IMR-90 (cell line): ENCODE measurements at places on chromosomes 4 and X. TPM values are rescaled to one million over a fixed set of nuclear protein-coding genes. Genes with fewer than 3 reads are reported as not detected.

The LRIT3 gene
- not detected in 2 replicates for total RNA-seq

The IGSF1 gene
- total RNA-seq = not detected in 2 replicates

The EPGN gene
- 0.18 TPM in 1 of 2 replicates, not detected in the other for total RNA-seq

The CXCL13 gene
- total RNA-seq = not detected in 2 replicates

The PHEX gene
- total RNA-seq = 0.18 and 0.28 TPM in 2 replicates

The ADAM29 gene
- not detected in 2 replicates for total RNA-seq

The ATP1B4 gene
- not detected in 2 replicates for total RNA-seq

The AFF2 gene
- 0.72 and 0.83 TPM in 2 replicates for total RNA-seq

DNA sequence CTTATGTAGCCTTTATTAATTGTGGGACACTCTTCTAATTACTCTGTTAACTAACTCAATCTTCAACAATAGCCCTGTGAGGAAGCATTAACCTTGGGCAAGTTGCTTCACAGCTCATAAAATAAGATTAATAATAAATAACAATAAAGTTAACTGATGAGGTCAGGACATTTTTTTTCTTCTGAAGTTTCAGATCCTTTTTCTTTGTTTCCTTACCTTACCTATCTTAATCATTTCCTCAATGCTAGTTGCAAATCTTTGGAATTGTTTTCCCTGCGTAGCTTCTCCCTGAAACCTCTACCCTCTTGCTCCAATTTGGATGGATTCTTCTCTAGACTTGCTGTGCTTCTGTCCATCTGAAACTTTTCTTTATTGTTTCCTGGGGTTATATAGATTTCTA lies 17.5 kb upstream of the PLAC8 start:
- no peak for DNase-seq
- no peak overlapping the region for H3K4me3 ChIP-seq
- peaks cover 2% of the 10 kb centered on the region; the same call in 1 of the 2 replicates for H3K27me3 ChIP-seq
- H3K4me1 ChIP-seq = peaks cover 2% of the 10 kb centered on the region

GRCh38 chr4:6941796-6942195 lies 32.2 kb downstream of the TBC1D14 start:
- no peaks in the 10 kb centered on the region for H3K27me3 ChIP-seq
- H3K27ac ChIP-seq = peak overlapping the region; percentile 95
- DNase-seq = no peak
- no peak overlapping the region for H3K4me3 ChIP-seq
- H3K36me3 ChIP-seq = no peaks in the 10 kb centered on the region; the same call in 1 of the 2 replicates

- no peaks in the 10 kb centered on the region for H3K36me3 ChIP-seq
- no peak overlapping the region for H3K27ac ChIP-seq
- peaks cover 3% of the 10 kb centered on the region; the same call in 1 of the 2 replicates for H3K4me1 ChIP-seq
- H3K4me3 ChIP-seq = no peak overlapping the region
Measured at GRCh38 chrX:9578083-9578779, 113.4 kb downstream of the TBL1X start.

DNA sequence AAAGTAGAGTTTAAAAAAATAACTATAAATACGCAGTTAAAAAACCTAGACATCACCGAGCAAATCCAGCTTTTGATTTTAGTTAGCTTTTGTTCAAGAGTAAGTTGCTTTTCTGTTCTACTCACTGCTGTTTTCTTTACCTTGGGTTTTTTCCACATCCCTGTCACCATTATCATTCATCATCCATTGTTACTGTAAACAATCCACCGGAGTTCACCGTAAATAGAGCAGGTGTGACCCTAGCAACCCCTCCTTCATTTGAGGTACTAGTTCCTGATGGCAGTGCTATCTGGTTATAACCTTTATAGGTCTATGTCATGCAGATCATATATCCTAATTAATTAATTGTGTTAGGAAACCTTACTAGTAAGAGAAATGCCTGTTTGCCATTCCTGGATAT lies 43.0 kb upstream of the TEX13D start:
- no peaks in the 10 kb centered on the region for H3K4me1 ChIP-seq
- H3K4me3 ChIP-seq = no peak overlapping the region
- no peaks in the 10 kb centered on the region for H3K27me3 ChIP-seq
- no peak for DNase-seq
- no peaks in the 10 kb centered on the region for H3K36me3 ChIP-seq
- no peak overlapping the region for H3K27ac ChIP-seq

DNA sequence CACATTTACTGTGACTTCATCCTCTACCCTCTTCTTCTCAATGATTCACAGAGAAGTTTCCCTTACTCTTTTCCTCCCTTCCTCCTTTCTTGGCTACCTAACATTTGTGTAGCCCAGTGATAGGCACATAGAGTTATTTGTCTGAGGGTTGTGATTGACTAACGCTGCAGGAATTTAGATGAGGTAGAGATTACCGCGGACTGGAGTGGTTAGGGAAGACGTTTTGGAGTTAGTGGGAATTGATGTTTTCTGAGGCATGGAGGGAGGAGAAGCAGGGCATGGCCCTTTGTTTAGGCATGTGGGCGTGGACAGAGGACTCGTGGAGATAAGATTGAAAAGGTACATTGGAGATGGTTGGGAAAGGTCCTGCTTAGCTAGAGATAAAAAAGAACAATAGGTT lies 246.7 kb downstream of the GPAT3 start:
- no peak overlapping the region for H3K27ac ChIP-seq
- H3K4me3 ChIP-seq = no peak overlapping the region
- H3K4me1 ChIP-seq = no peaks in the 10 kb centered on the region
- no peaks in the 10 kb centered on the region for H3K27me3 ChIP-seq
- H3K36me3 ChIP-seq = no peaks in the 10 kb centered on the region
- DNase-seq = no peak

GRCh38 chr4:78121338-78121904 lies 64.3 kb downstream of the FRAS1 start:
- no peaks in the 10 kb centered on the region for H3K36me3 ChIP-seq
- H3K27ac ChIP-seq = no peak overlapping the region
- H3K4me1 ChIP-seq = no peaks in the 10 kb centered on the region
- H3K27me3 ChIP-seq = no peaks in the 10 kb centered on the region

- H3K27me3 ChIP-seq = no peaks in the 10 kb centered on the region
- peaks cover 72% of the 10 kb centered on the region for H3K36me3 ChIP-seq
- no peak for DNase-seq
- H3K4me1 ChIP-seq = no peaks in the 10 kb centered on the region
Measured at GRCh38 chr4:1978226-1978625, 30.5 kb downstream of the NELFA start.

DNA sequence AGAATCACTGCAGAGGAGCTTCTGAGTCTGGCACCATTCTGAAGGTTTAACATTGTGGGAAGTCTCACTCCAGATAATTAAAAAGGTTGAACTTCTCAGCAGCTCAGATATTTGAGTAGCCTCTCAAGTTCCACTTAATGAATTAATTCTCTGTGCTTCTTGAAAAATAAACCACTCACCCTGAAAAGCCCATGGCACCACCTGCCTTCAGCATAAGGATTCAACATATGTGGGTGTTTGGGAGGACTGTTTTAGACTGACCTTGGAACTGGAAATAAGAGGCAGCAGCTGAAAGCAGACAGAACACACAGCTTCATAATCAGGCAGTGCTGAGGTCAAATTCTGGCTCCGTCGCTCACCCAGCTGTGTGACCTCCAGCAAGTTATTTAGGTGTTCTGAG lies 100.6 kb downstream of the KCNIP4 start:
- H3K4me1 ChIP-seq = no peaks in the 10 kb centered on the region
- no peak overlapping the region for H3K27ac ChIP-seq
- no peak overlapping the region for H3K4me3 ChIP-seq
- H3K36me3 ChIP-seq = no peaks in the 10 kb centered on the region
- DNase-seq = no peak
- no peaks in the 10 kb centered on the region for H3K27me3 ChIP-seq

DNA sequence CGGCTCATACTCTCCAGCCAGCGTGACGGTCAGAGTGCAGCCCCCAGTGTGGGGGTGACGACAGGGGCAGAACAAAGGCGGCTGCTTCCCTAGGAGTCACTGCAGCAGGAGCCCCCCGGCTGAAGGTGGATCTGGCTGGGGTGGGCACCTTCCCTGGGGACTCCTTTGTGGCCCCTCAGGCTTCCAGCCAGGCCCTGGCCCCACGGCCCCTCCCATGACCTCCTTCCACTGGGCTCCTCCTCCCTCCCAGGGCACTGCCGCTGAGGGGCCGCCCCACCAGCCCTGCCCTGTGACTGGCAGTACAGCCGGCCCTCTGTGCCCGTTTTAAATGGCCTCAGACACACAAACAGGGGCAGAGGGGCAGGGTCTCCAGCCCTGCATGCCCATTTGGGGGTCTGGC lies 61.9 kb downstream of the FAM53A start:
- no peaks in the 10 kb centered on the region for H3K27me3 ChIP-seq
- no peak overlapping the region for H3K4me3 ChIP-seq
- no peaks in the 10 kb centered on the region for H3K36me3 ChIP-seq
- no peak for DNase-seq
- H3K27ac ChIP-seq = no peak overlapping the region

- H3K36me3 ChIP-seq = no peaks in the 10 kb centered on the region
- H3K27ac ChIP-seq = no peak overlapping the region
- no peak overlapping the region for H3K4me3 ChIP-seq
- peaks cover 7% of the 10 kb centered on the region for H3K27me3 ChIP-seq
- peak; percentile 60 for DNase-seq
Measured at GRCh38 chr4:37802068-37802666, 24.3 kb upstream of the PGM2 start.

- no peaks in the 10 kb centered on the region for H3K36me3 ChIP-seq
- no peak within 1 kb of the TSS for H3K27ac ChIP-seq
Measured at GRCh38 chrX:129654652-129655546, at the start of gene APLN. APLN (minus strand) TSS chrX:129654956; CDS start chrX:129654630, 326 bp downstream.

GRCh38 chr4:126799971-126800574 lies 832.7 kb upstream of the INTU start:
- no peak overlapping the region for H3K4me3 ChIP-seq
- H3K36me3 ChIP-seq = no peaks in the 10 kb centered on the region
- no peaks in the 10 kb centered on the region for H3K27me3 ChIP-seq
- H3K27ac ChIP-seq = no peak overlapping the region
- H3K4me1 ChIP-seq = peaks cover 5% of the 10 kb centered on the region

DNA sequence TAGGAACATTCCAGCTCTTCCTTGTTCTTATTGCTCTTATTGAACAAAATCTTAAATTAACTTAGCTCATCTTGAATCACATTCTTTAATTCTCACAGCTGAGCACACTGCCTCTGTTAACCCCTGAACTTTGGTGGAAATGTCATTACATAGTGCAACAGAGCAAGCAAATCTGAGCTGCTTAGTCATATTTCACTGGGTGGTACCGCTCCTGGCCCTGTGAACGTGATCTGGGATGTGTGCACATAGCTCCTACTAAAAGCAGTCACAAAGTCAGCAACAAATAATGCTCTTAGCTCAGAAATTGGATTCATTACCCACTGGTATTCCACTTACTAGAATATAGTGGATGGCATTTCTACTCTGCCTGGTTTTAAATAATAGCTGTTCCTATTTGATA lies 27.9 kb downstream of the ARHGEF6 start:
- H3K4me3 ChIP-seq = no peak overlapping the region
- H3K36me3 ChIP-seq = no peaks in the 10 kb centered on the region
- no peaks in the 10 kb centered on the region for H3K4me1 ChIP-seq
- no peak overlapping the region for H3K27ac ChIP-seq
- DNase-seq = peak; percentile 11

GRCh38 chr4:123265443-123265842 lies 131.2 kb upstream of the SPRY1 start:
- no peak overlapping the region for H3K27ac ChIP-seq
- H3K27me3 ChIP-seq = no peaks in the 10 kb centered on the region
- H3K36me3 ChIP-seq = no peaks in the 10 kb centered on the region
- no peak for DNase-seq
- H3K4me3 ChIP-seq = no peak overlapping the region
- H3K4me1 ChIP-seq = no peaks in the 10 kb centered on the region

DNA sequence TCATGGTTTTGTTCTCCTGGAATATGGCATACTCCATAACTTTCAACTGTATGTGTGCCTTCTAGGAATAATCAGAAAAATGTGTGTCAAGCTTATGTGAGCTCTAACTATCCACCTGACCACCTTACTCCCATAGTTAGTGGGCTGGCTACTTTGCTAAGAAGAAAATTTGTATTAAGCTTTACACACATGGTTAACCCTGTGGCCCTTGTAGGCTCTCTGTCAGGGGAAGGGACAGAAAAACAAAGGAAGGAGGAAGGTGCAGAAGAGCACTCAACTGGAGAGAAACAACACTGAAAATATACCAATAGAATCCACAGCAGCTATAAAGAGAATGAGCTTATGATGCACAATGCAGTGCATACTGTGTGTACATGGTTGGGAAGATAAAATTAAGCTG lies 84.6 kb downstream of the PPP3CA start:
- no peaks in the 10 kb centered on the region for H3K36me3 ChIP-seq
- H3K4me3 ChIP-seq = no peak overlapping the region
- no peak overlapping the region for H3K27ac ChIP-seq
- H3K4me1 ChIP-seq = peaks cover 3% of the 10 kb centered on the region
- H3K27me3 ChIP-seq = no peaks in the 10 kb centered on the region
- no peak for DNase-seq

DNA sequence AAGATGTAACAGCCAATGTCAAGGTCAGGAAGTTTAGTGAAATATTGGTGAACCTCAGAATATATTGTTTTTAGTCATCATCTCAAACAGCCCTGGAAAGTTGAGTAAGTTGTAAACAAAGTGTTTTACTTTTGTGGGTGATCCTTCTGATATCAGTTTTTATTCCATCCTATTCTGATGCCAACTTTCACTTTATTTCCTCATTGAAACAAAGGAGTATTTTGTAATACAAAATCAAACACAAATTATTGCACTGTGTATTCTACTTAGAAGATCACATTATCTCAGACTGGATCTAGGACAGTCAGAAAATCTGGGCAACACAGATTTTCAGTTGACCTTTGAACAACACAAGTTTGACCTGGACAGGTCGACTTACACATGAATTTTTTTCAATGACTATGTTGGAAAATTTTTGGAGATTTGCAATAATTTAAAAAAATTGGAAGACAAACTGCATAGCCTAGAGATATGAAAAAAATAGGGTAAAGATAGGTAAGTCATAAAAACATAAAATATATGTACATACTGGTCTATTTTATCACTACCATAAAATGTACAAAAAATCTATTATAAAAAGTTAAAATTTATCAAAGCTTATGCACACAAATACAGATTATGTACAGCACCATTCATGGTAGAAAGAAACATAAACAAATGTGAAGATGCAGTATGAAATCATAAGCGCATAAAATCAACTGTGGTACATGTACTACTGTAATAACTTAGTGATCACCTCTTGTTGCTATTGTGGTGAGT lies 709.1 kb upstream of the FAM241A start:
- no peak overlapping the region for H3K27ac ChIP-seq
- H3K27me3 ChIP-seq = no peaks in the 10 kb centered on the region
- no peaks in the 10 kb centered on the region for H3K36me3 ChIP-seq
- no peak for DNase-seq

DNA sequence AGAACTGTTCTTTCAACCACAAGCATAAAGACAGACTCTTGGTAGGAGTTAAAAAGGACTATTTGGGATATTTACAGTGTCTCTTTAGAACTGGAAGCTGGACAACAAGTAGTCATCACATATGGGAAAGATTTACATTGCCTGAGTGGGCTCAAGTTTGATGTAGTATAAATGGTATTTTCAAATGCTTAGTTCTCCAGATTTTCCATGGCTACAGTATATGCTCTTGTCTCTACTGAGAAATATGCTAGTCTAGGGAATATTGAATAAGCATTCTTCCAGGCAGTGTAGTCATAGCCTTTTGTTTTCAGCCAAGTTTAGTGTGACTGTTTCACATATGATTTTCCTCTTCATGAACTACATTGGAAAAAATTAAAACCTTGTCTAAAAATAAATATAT lies 315.6 kb downstream of the ARHGAP24 start:
- peaks cover 18% of the 10 kb centered on the region for H3K4me1 ChIP-seq
- H3K27me3 ChIP-seq = no peaks in the 10 kb centered on the region
- no peak overlapping the region for H3K27ac ChIP-seq
- DNase-seq = peak; percentile 79
- no peak overlapping the region for H3K4me3 ChIP-seq

GRCh38 chr4:96108146-96108545 lies 268.3 kb downstream of the PDHA2 start:
- DNase-seq = no peak
- H3K4me3 ChIP-seq = no peak overlapping the region
- no peaks in the 10 kb centered on the region for H3K27me3 ChIP-seq
